ENCODE measurements at places on chromosomes 6 and 20.

DNA sequence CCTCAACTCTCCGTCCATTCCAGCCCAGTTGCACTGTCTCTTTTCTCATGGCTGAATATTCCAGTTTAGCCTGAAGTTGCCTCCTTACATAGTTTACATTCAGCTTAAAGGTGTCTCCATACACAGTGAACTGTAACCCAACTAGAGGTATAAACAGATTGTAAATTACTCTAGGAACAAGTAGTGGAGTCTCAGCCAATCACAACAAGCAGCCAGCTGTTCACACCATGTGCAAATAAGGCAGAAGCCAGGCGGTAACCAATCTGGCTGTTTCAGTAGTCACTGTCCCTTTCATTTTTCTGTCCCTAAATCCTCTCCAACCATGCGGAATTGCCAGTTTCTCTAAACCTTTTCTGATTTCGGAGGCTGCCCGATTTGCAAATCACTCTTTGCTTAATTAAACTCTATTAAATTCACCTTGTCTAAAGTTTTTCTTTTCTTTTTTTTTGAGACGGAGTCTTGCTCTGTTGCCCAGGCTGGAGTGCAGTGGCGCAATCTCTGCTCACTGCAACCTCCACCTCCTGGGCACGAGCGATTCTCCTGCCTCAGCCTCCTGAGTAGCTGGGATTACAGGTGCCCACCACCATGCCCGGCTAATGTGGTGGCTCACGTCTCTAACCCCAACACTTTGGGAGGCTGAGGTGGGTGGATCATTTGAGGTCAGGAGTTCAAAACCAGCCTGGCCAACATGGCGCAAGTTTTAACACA, 37.6 kb upstream of the GFOD1 start:
- no peak for DNase-seq

DNA sequence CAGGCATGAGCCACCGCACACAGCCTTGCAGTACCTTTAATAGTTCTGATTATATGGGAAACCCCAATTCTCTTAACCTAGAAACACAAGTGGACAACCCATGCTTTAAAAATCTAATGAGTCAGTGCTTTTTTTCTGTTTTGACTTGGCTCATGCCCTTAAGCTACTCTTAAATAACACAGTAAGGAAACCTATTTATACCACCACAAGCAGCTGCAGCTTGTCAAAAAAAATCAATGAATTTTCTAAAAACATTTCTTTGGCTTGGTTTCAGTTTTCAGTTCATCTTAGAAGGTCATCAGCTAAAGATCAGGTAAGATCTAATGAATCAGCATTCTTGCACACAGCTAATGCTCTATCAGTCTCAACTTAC, 124.1 kb upstream of the DST start:
- no peak for DNase-seq

DNA sequence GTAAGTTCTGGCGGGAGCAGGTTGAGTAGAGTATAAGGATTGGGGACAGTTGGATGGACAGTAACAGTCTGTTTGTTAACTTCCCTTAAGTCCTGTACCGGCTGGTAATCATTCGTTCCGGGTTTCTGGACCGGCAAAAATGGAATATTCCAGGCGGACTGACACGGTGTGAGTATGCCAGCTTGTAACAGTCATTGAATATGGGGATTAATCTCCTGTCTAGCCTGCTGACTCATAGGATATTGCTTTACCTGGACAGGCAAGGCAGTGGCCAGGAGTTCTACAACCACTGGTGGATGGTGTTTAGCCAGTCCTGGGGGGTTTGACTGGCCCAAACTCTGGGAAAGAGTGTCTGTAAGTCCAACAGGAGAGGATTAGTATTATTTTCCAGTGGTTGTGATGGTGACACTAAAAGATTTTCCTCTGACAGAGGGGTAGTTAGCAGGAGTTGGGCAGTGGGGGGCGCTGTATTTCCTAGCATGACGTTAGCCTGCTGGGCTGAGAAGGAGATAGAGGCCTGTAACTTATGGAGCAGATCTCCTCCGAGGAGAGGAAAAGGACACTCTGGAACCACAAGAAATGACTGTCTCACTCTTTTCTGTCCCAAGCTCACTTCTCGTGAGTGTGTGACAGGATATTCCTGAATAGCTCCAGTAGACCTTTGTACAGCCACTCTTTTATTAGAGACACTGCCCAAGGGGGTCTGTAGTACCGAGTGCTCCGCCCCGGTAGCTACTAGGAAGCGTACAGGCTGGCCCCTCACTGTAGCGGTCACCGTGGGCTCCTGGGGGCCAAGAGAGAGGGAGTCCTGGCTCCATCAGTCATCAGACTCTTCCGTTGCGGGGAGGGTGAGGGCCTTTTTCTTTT, 152.2 kb downstream of the TRIM27 start:
- no peak for DNase-seq

- no peak for DNase-seq
Measured at GRCh38 chr6:97364327-97364726, 81.3 kb upstream of the MMS22L start.

GRCh38 chr6:139904158-139904533, 529.7 kb upstream of the CITED2 start:
- DNase-seq = no peak

- DNase-seq = peak; percentile 16
Measured at GRCh38 chr6:73695619-73696421, at the start of gene CD109. Gene CD109 (plus strand): TSS chr6:73696203. CDS start chr6:73696216, 13 bp downstream.

- no peak for DNase-seq
Measured at GRCh38 chr6:133017581-133017980, 203.2 kb downstream of the RPS12 start.

DNA sequence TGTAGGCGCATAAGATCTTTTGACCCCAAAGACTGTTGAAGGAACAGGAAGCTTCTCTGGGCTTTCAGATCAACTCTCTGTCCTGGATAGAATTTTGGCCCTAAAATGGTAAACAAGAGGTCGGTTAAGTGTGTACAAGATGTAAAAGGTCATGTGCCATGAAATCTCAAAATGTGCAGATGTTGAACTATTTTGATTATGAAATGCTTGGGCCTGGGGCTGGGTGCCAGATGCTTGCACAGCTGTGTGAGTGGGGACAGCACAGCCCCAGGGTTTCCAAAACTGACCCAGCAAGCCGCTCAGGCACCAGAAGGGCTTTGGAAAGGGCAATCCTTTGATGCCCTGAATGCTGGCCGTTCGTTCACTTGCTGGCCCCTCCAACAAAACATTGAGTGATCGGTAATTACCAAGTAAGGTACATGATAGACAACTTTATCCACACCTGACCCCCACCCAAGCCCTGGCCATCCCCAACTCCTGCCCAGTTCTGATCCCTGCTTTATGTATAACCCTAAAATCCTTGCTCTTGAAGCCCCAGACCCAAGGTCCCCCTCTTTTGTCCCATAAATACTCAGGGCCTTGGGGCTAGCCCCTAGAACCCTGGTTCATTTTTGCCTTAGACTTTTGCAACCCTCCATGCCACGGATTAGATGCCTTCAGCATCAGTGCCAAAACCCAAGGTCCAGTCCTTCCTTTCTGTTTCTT, 1.9 kb downstream of the TMEM239 start:
- DNase-seq = no peak

- no peak for DNase-seq
Measured at GRCh38 chr6:36692861-36693702, 4.5 kb upstream of the RAB44 start.

DNA sequence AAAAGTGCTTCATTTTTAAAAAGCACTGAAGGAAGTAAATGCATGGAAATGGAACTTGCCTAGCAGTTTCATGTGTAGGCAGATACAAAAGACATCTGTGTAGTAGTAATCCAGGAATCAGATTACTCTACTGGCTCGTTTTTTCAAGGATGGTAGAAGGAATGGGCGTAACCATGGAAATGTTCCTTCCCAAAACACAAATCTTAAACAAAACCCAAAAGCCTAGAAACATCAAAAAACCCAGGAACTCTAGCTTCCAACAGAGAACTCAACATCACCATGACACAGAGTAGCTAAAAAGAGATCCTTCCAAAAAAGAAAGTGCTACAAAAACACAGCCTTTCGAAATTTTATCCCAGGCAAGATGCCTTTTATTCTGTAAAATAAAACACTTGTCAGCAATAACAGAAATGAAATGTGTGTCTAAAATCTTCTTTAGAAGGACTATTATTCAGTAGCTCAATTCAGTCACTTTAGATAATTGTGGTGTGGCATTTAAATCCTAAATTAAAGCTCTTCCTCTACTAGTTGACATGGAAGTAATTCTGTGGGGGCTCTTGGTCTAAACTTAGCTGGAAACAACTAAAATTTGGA, 81.7 kb downstream of the FAM217A start:
- DNase-seq = no peak

DNA sequence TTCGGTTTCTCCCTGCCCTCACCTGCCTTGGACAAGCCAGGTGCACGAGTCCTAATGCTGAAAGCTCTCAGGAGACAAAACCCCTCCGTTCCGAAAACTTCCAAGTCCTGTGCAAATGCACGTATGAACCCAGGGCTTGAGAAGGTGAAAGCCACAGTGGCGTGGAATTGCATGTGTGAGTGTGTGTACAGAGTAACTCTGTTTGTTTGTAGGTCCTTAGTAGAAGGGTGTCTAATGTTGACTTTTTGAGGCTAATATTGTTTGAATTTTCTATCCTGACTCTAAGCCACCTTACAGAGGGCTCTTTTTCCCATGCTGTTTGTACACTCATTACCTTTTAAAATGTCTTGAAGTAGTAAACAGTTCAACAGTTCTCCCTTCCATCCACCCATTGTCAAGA, 129.1 kb downstream of the FOXA2 start:
- no peak for DNase-seq

DNA sequence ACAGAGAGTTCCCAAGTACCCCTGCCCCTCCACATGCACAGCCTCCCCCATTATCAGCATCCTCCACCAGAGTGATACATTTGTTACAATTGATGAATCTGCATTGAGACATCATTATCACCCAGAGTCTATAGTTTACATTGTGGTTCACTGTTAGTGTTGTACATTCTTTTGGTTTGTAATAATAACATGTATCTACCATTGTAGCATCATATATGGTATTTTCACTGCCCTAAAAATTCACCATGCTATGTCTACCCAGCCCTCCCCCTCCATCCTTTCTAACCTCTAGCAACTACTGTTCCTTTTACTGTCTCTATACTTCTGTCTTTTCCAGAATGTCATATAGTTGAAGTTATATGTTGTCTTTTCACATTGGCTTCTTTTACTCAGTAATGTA, 273.9 kb upstream of the RNF217 start:
- no peak for DNase-seq

DNA sequence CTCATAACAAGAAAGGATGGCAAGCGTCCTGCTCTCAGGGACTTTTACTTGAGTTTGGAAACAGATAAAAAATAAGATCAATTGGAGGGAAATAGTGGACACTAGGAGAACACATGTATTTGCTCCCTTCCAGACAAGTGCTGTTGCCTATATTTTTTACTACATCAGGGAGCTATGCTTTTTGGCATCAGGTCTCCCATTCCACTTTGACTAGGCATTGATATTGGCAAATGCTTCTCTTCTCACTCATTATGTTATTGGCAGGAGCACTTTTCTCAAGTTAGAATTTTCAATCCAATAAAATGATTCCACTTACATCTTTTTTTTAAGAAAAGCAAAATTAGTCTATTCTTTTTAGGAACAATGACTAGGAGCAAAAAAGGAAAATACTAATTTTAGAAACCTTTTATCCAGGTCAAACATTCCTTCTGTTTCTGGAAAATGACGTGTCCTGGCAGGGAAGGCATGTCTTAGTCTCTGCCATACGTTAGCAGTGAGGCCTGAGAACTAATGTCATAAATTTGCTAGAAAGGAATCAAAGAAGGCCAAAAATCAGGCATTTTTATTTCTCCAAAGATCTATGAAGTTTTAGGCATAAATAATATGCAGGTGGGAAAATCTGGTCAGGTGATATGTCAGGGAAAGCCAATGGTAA, 21.4 kb downstream of the BCAS1 start:
- DNase-seq = no peak

- no peak for DNase-seq
Measured at GRCh38 chr6:44059359-44060346, 67.6 kb downstream of the MRPL14 start.

GRCh38 chr6:13338038-13338437, 9.7 kb upstream of the TBC1D7 start:
- no peak for DNase-seq

Measured in central memory CD4-positive, alpha-beta T cell (primary cell).